ENCODE measurements at places on chromosomes 4 and X.

DNA sequence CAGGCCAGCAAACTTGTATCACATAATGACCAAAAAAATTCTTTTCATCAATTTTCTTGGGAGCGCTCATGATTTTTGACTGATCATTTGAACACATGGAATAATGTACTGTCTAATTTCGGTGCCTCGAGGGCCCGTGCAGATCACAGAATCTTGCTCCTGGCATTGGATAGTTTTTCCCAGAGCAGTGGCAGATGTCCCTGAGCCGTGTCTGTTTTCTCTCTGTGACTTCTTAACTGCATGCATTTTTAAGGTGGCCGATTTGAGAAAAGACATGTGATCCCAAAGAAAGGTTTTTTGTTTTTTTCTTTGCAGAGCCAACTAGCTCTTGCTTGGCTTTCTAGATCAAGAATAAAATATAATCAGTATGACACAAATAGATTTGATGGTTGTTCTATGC lies 19.7 kb downstream of the GPRIN3 start:
- no peak for DNase-seq

GRCh38 chrX:107766470-107767150 lies 9.0 kb downstream of the TSC22D3 start:
- no peak for DNase-seq

DNA sequence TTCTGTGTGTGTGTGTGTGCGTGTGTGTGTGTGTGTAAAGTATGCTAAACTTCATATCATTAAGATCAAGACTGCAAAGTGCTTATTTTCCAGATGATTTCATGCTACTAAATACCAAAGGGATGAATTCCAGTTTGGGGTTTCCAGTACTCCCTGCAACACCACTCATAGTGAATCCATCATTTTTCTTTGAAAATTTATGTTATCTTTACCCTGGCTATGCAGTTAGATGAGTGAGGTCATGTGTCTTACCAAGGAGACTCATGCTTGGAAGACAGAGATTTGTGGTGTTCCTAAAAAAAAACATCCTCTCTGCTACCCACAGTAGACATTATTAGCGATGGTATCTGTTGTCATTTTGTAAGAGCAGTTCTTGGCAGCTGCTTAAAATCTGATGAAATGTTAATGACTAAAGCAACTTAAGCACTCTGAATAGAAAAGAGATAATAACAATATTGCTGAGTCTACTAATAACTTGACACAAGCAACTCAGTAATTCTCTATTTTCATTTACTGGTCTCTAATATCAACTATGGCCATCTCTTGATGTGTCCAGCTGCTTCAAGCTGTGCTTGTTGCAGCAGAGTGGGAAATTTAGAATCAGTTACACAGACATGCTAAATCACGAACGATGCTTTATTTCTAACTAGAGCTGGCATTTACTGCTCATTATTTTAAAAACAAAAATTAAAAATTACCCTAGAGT lies 1953.0 kb upstream of the IGFBP7 start:
- no peak for DNase-seq

GRCh38 chr4:42359711-42360110 lies 37.6 kb upstream of the SHISA3 start:
- peak; percentile 32 for DNase-seq

GRCh38 chrX:19704132-19704531 lies 183.3 kb downstream of the SH3KBP1 start:
- no peak for DNase-seq

- DNase-seq, result no peak
Observed at GRCh38 chr4:13543032-13543838, 1.1 kb downstream of the NKX3-2 start.

DNA sequence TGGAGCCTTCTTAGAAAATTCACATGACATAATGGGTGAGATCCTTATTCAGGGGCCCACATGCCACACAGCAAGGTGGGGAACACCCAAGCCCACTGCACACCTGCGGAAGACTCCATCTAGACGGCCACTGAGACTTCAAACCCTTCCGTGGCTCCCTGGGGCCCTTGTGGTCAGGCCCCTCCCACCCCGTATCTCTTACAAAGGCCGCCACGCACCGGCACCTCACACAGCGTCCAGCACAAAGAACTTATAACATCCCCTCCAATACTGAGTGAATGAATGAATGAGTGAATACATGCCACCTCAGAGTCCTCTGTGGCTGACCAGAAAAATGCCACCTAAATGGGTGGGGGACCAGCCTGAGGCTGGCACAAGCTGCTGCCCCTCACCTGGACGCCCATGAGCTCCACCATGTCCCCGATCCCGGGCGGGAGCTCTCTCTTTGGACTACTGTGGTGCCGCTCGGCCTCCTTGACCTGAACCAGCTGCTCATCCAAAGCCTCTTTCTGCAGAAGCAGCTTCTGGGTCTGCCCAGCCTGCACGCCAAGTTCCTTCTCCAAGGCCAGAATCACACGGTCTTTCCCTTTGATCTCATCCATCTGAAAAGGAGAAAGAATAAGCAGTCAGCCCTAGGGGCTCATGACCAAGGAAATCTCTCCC lies 66.9 kb upstream of the C4orf50 start:
- DNase-seq, result no peak

GRCh38 chr4:166274136-166274761 lies 401.2 kb downstream of the TLL1 start:
- DNase-seq, result no peak

DNA sequence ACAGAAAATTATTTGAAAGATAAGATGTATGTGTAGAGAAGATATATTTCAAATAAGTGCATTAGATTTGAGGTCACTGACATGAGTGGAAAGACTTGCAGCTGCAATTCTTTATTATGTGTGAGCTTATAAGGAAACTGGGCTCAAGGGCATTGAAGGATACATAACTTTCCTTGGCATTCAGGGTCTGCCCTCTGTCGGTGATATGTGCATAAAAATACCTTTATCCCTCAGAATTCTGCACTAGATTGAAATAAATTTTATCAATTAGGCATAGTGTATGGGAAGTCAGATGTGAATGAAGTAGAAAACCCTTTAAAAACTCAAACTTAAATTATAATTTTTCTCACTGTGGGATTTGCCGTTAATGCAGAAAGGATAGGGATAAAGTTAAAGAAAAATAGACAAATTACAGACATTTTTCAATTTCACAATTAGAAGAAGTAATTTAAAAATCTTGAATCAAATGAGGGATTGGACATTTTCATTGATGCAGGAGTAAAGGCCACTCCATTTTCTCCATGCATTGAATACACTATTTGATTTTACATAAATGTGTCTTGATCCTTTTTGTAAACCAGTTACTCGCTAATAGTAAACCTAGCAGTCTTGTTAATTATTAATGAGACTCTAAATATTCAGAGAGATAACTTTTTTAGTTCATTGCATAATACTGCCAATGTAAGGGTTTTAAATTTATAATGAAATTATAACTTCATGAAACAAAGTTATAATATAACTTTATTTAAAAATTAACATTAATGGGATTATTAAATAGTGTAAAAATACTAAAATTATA lies 21.0 kb upstream of the ETNPPL start:
- no peak for DNase-seq

- DNase-seq, result no peak
Observed at GRCh38 chrX:78527818-78528217, 131.3 kb downstream of the RTL3 start.

DNA sequence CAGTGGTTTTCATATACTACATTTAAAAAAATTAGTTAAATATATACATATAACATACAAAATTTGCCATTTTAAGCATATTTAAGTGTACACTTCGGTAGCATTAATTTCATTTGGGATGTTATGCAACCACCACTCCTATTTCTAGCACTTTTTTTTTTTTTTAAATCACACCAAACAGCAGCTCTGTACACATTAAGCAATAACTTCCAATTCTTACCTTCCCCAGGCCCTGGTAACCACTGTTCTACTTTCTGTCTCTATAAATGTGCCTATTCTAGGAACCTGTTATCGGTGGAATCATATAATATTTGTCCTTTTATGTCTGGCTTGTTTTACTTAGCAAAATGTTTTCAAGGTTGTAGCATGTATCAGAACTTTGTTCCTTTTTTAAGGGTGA lies 39.1 kb downstream of the TMEM164 start:
- no peak for DNase-seq

GRCh38 chr4:165613581-165613980 lies 234.8 kb downstream of the CPE start:
- no peak for DNase-seq

All from GM12865 (cell line).